ENCODE measurements at places on chromosomes 7 and 10.

DNA sequence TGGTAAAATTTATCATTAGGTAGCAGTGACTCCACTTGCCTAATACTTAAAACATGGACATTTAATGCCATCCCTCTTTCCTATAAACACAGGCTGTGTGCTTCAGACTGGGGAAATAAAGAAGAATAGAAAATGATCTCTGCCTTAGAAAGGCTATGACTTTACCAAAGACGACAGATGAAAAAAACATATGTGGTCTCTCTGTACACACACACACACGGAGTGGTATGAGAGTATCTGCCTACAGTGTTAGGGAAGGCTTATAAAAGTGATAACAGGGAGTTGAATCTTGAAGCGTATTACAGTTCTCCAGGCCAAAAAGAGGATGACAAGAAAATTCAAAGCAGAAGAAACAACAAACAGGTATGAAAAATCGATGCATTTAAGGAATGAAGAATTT, 38.2 kb downstream of the MINDY3 start:
- DNase-seq, result no peak

- DNase-seq, result no peak
Measured at GRCh38 chr7:105637755-105638154, 56.5 kb upstream of the EFCAB10 start.

GRCh38 chr10:22252801-22253579, 35.2 kb upstream of the EBLN1 start:
- DNase-seq, result peak; percentile 53

DNA sequence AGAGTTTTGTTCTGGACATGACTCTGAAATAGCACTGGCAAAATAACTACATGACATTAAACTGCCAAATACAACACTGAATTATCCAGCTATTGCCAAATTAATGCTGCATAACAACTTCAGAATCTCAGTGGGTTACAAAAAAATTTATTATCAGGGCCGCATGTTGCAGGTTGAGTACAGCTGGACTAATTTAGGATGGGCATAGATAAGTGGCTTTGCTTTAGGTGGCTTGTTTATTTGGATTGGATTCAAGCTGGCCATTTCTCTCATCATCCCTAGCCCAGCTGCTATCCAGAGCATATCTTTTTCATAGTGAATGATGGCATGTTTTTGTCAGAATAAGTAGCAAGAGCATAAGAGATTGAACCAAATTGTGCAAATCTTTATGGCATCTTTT, 1277.1 kb downstream of the REEP3 start:
- no peak for DNase-seq

DNA sequence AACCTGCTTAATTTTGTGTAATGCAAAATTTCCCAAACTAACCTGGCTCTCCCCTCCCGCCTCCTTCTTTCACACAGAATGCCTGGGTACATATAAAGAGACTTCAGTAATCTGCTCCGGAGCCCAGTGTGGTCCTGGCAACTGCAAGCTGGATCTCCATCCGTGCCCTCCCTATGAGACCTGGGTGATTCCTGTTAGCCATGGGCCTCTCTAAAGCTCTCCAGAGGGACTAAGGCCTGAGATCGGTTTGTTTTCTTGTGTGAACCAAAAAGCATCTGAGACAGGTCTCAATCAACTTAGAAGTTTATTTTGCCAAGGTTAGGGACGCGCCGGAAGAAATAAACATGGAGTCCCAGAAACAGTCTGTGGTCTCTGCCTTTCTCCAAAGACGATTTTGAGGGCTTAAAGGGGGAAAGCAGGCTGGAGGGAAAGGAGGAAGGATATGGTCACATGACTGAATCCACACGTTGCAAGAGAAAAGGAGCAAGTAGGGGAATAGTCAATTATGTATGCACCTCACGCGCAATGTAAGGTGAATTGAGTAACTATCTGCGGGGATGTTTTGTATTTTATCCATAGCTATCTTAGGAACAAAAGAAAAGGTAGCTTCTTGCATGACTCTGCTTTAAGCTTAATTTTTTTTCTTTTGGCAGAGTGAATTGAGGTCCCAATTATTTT, 46.2 kb upstream of the CCDC3 start:
- DNase-seq, result no peak

GRCh38 chr7:16350634-16351033, 70.7 kb downstream of the CRPPA start:
- no peak for DNase-seq

GRCh38 chr7:28509251-28510025, 97.1 kb downstream of the CREB5 start:
- no peak for DNase-seq

- peak; percentile 93 for DNase-seq
Measured at GRCh38 chr10:73759512-73760115, 15.4 kb downstream of the SEC24C start.

- DNase-seq, result no peak
Measured at GRCh38 chr10:122149561-122150505, 121.3 kb upstream of the BTBD16 start.

DNA sequence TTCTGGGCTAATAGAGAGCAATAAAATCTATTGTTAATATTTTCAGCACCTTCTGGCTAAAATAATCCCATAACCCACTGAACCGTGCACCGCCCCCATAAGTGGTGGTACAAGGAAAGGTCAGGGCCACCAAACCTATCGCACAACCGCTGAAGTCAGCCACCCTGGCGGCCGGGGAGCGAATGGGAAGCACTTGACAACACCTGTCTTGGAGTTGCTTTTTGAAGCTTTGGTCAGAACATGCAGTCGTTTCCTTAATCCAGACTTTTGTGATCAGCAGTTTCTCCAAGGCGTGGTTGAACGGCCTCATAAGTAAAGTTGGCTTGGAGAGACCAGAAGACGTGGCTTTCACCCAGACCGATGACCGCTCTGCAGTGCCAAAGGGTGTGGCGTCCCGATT, 97.4 kb downstream of the DNAJB6 start:
- DNase-seq, result no peak

DNA sequence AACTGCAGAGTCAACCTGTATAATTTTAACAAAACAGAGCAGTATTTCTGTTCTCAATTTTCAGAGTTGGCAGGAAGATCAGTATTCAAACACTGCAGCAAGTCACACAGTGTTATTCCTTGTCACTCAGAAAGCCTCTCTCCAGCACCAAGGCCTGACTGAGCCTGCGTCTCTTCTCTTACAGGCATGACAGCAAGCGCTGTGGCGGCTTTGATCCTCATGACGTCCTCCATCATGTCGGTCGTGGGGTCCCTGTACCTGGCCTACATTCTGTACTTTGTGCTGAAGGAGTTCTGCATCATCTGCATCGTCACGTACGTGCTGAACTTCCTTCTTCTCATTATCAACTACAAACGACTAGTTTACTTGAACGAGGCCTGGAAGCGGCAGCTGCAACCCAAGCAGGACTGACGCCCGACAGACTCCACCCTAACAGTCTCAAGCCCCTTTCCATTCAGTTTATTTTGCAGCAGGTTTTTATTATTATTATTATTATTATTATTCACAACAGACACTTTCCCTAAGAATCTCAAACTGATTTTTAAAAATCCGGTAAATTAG, 28.0 kb downstream of the GUSB start:
- no peak for DNase-seq

DNA sequence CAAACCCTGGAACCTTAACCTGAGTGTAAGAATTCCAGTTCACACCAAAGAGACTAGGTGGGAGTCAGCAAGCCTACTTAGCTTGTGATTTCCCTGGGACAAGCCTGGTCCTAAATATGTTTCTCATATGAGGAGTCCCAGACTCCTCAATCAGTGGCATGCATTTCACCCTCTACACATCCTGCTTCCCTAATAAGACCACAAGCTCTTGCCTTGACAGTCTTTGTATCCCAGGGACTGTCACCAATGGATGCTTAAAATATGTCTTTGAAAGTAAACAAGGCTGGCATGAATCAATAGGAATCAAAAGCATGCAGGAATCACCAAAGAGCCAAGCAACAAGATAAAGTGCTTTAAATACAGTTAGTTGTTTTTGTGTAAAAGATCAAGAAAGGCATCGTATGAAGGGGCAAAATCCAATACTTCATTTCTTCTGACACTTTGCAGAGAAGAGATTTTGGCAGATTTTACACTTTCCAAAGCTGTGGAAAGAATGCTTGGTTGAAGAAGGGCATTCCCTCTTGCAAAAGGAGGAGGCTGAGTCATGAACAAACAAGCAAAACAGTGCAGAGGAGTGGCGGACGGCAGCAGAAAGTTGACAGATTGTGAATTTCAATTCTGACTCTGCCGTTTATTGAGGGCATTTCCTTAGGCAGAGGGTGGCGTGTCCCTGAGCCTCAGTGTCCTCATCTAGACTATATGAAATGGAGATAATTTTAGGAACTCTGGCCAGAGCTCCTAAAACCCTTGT, 8.5 kb upstream of the NFE2L3 start:
- DNase-seq, result no peak

DNA sequence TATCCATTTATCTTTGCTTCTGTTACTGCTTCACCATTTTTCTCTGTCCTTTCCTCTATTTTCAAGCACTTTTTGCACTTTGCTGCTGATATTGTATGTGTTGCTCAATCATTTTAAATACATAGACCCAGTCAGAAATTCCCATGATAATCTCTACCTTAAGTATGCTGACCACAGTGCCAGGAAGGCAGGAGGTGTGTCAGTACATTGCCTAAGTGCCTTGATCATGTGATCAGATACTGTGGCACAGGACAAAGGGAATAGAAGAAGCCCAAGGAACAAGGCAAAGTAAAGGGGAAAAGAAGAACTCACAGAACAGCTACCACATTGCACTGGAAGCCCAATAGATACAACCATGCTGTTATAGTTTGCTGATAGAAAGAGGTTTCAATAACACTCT, 53.7 kb upstream of the CD36 start:
- DNase-seq, result no peak

DNA sequence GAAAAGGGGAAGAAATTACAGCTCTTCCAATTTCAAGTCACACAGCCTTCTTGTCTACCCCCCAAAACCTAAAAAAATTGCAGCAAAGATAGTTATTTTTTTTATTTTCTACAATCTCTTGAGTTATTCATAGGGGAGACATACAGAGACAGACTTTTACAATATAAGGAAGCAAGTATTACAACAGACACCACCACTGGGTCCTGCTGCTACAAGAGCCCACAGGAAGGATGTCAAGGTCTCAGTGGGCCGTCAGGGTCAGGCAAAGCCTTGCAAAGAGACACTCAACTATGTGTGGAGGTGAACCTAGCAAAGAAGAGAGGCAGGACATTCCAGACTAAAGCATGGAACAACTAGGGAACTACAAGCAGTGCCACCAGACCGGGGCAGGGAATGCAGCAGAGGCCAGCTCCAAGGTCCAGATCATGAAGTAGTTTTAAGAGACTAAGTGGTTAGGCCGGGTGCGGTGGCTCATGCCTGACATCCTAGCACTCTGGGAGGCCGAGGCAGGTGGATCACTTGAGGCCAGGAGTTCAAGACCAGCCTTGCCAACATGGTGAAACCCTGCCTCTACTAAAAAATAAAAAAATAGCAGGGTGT, 28.2 kb upstream of the ZCCHC24 start:
- no peak for DNase-seq

DNA sequence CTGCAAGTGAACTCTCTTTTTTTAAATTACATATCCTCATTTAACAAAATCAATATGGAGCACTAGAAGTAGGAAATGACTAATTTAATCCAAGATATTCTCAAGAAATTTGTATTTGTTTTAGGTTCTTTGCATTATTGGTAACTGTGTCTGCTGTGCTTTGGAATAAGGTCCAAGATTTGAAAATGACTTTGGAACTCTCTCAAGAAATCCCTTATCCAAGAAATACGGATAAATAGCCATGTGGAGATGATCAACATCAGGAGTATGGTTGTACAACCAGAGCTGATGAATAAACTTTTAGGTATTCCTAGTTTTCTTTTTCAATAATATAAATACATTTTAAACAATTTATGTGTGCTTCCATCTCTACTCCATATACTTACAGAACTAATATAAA, 279.9 kb upstream of the SEMA3C start:
- no peak for DNase-seq

GRCh38 chr10:79393924-79394610, 46.8 kb downstream of the PPIF start:
- no peak for DNase-seq

DNA sequence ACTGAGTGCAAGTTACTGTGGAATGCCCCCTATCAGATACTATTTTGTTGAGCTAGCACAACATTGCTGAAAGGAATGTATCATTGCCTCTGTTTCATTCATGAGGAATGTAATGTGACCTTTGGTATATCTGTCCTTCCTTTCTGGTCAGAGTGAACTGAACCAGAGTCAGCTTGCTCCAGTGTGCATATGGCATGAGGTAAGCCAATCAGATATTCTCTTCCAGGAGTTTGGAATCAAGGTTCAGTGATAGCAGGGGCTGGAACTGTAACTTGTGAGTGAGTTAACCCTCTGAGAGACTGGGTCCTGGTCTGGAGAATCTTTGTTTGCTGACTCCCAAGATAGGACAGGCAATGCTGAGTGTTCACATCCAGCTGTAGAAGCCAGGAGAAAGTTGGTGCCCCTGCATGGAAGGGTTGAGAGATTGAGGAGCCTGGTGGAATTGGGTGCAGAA, 45.3 kb upstream of the OSBPL3 start:
- no peak for DNase-seq

GRCh38 chr7:135414850-135415439, 95.0 kb downstream of the CNOT4 start:
- peak; percentile 65 for DNase-seq

- peak; percentile 57 for DNase-seq
Measured at GRCh38 chr10:103911021-103911459, 6.9 kb downstream of the STN1 start.

GRCh38 chr10:96743988-96744585, 23.8 kb upstream of the PIK3AP1 start:
- DNase-seq, result no peak

DNA sequence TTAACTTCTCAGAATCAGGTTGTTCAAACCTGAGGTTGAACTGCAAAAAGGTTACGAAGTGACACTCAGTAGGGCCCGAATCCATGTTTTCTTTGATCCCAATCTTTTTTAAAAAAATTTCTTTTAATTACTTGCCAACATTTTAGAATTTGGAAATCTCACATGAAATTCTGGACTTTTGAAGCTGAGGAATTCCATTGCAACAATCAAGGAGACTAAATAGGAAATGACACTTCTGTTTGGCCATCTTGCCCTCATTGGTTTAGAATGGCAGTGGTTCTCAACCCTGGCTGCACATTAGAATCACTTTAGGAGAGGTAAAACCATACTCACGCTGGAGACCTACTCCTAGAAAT, 471 bp upstream of the TOMM7 start:
- DNase-seq, result no peak

- peak; percentile 54 for DNase-seq
Measured at GRCh38 chr10:6203331-6204062, 765 bp downstream of the PFKFB3 start.

- DNase-seq, result no peak
Measured at GRCh38 chr7:84975586-84976185, 211.2 kb downstream of the SEMA3D start.

- DNase-seq, result no peak
Measured at GRCh38 chr7:137753067-137753466, 93.7 kb downstream of the DGKI start.

- no peak for DNase-seq
Measured at GRCh38 chr7:42834676-42835075, 77.2 kb downstream of the C7orf25 start.

DNA sequence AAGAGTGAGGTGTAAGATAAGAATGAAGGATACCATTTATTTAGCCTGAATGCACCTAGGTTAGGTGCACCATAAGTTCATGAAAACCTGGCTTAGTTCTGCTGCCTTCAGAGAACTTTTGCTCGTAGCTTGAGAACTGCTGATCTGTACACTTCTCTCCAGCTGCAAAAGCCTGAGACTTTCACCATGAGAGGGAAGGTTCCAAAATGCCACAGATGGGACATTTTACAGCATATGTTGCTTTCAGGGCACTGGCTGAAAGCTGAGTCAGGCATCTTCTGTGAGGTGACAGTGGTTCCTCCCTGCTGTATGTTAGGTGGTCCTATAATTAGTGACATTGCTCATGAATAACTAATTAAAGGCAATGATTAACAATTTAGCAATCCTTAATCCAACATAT, 298.3 kb downstream of the GALNT17 start:
- peak; percentile 58 for DNase-seq
